Mesendoderm (in vitro differentiated cells): ENCODE measurements at places on chromosomes 4 and X.
A peak's percentile ranks its signal among the peaks of the same experiment; 100 is the strongest.

GRCh38 chr4:151678048-151678872 is 82.5 kb downstream of the GATB start:
- no peak for DNase-seq

DNA sequence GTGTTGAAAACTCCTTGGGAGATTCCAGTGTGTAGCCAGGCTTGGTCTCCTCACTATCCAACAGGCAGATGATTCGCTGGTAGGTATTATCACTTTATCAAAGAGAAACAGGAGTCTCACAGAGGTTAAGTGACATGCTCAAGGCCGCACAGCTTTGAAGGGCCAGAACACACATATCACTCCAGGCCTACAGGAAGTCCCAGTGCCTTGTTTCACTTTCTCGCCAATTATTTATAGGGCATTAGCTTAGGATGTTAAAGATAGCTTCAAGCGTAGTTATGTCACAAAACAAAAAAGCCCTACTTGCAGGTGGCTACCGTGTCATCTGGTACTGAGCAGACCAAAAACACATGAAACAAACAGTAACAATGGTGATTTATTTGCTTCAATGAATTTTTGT is 13.2 kb downstream of the ATP8A1 start:
- DNase-seq = peak; percentile 16

- DNase-seq = peak; percentile 62
Observed at GRCh38 chrX:86946569-86946968, 571.0 kb upstream of the KLHL4 start.

- DNase-seq = no peak
Observed at GRCh38 chr4:152577708-152578396, 42.0 kb upstream of the FBXW7 start.
